Non-pigmented ciliary epithelial cell (primary cell): ENCODE measurements at places on chromosomes 11 and 22.
A peak's percentile ranks its signal among the peaks of the same experiment; 100 is the strongest.

DNA sequence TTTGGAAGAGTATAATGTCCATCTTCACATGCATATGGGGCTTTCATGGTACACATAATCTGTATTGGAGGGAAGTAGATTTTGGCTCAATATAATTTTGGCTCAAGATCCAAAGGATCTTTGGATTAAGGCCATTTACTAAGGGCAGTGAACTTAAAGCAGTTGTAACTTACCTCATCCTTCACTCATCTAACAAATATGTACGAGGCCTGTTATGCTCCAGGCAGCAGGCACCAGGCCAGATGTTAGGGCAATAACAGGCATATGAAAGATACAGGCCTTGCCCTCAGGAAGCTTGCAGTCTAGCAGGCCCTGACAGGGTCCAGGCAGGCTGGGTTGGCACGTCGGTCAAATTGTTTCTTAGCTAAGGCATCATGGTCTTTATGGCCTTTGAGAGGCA lies 44.6 kb downstream of the LIF start:
- DNase-seq: peak; percentile 67

DNA sequence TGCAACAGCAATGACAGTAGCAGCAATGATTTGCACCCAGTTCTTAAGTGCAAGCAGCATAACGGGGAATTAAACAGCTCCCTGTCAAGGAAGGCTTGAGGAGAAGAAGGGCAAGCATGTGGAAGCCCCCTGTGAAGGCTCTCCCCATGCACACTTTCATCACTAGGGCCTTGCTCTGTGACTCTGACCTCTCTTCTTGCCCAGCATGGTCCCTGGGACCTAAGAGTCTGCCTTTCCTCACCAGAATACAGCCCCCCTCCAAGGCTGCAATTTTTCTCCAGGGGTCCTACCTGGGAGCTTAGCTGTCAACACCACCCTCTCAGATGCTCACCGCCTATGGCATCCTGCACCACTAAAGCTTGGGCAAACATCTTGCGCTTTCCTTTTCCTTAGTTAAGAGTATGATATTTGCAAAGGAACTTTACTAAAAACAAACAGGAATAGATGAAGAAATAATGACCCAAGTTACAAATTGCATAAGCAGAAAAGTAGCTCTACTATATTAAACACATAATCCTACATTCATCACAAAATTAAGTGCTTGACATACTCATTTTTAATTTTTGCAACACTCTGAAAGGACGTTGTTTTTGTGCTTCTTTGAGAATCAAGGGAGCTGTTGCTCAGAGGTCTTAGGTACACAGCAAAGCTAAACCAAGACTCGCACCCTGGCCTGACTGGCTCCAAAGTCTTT lies 187.6 kb downstream of the ADAMTS15 start:
- no peak for DNase-seq

GRCh38 chr11:72216638-72217037 lies at the start of gene FOLR2:
Gene FOLR2 (plus strand): TSS chr11:72216794. CDS start chr11:72218585, 1,791 bp downstream.
- DNase-seq: no peak

DNA sequence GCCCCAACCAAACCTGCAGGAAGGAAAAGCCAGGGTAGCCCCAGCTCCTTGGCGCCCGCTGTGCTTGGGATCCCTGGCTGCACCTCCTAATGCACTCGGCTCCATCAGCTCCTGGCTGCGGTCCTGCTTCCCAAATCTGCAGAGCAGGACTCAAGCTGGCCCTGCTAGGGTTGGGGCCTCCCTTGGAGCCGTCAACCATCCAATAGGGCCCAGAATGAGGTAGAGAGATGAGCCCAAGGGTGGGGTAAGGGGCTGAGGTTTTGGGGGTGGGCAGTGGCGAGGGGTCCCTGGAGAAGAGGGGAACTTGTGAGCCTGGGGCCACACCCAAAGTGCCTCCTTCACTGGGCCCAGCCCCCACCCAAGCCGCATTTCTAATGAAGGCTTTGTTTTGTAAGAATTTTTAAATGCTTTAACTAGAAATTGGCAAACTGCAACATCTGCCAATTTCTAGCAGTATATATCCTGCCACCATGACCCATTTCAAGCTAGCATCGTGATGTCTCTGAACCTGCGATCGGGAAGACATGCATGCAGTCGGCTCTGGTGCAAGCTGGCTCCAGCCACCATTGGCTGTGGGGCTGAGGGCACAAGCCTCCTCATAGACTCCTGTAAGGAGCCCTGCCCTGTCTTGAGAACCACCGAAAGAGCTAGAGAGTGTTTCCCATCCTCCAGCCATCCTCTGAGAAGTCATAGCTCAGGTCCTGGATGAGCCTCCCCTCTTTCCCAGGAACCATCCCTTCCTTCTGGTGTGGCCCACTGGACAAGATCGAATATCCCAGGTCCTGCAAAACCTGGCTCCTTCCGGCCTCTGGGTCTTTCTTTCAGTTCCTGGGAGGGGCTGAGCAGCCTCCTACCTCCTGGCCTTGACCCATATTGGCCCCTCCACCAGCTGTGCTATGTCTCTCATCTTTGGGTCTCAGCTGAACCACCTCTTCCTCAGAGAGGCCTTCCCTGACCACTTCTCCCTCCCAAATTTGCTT lies 15.5 kb downstream of the C1QTNF6 start:
- DNase-seq: no peak

DNA sequence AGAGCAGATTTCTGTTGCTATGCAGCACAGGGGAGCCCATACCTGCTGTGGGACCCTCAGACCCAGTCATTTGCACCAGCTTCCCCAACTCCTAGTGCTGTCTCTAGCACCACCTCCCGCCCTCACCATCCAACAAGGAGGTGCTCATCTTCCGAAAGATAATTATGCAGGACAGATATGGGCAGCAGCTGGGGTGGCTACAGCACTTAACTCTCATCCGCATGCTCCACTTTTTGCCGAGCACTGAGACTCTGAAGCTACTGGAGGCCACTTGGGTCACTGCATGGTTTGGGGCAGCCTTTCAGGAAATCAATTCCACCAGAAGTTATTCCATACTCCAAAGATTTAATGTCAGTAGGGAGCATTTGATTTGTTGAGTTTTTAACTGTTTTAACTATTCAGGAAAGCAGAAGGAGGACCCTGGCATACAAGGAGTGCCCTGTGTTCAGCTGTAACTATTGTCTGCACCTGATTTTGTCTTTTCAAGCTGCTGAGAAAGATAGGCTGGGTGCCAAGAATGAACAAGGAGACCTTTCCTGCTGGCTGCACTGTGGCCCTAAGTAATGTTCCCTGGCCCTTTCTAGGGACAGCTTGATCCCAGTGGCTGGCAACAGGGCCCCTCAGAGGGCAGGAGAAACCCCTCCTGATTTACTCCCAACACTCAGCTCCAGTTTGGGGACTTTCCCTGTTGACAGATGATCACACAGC lies 67.3 kb upstream of the CSNK2A3 start:
- DNase-seq: no peak

- DNase-seq: no peak
These were observed 86.5 kb downstream of the ANO3 start for GRCh38 chr11:26418386-26418912.

GRCh38 chr11:70399681-70400112 lies 1.4 kb downstream of the CTTN start:
- peak; percentile 90 for DNase-seq

DNA sequence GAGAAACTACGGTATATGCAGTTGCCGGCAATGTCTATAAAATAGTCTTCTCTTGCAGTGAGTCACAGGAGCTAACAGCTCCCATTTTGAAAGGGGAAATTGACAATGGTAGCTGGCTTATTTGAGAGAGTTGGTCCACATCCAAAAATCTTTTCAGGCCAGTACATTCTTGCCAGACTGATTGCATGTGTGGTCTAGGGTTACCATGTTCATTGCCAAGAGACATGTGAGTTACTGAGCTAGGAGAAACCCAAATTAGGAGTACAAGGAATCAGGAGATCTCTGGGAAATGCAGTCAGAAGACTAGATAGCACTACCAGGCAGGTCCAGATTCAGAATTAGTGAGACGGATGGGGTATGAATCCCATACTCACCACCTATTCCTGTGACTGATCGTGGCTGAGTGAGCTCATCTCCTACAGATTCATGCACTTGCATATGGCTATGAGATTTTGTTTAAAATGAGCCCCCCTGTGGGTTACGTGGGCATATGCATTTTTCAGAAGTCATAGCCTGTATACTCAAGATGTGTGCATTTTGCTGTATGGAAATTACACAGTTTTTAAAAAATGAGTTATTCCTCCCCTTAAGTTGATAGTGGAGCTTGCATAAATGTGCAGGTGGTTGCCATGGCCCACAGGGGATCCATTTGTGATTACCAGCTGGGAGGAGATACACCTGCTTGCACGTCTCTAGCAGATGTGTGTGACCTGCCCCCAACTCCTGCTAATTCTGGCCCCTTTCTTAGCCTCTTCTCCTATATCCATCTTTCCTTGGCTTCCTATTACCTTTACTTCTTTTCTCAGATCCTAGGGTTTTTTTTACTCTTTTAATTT lies 102.7 kb downstream of the COMMD9 start:
- DNase-seq: no peak

GRCh38 chr11:132078264-132079076 lies 708.1 kb downstream of the NTM start:
- no peak for DNase-seq

DNA sequence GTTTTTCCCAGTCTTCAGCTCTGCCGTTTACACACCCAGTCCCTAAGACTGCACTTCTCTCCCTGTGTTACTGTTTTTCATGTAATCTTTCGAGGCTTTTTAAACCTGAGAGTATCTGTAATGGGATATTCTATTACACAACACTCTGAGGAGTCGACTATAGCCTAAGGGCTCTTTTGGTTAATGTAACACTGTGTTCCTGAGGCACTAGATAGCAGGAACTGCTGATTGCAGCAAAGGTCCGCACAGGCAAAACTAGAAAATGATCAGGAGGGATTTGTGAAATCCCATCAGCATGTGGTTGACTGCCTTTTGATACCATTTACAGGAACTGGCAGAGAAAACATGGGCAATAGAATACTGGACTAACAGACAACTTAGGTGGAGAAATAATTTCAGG lies 512.3 kb upstream of the RAG2 start:
- no peak for DNase-seq

GRCh38 chr11:102320679-102321078 lies 3.4 kb downstream of the BIRC3 start:
- no peak for DNase-seq

GRCh38 chr11:69599502-69599901 lies 41.5 kb upstream of the CCND1 start:
- DNase-seq: no peak

DNA sequence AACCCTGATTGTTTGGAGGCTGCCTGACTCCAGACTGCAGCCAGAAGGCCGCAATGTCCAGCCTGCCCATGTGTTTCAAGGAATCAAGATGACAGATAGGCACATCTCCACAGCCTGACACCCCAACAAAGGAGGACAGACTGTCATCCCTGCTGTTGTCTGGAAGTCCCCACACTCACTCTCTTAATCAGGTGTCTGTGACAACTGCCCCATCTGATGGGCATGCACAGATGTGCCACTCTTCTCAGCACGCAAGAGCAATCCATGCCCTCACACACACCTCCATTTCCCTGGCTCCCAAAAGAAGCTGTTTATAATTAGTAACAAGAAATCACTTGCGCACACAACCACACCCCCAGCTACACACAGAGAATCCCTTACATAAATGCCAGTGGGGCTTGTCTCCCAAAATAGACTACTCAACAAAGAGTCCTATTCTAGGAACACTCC lies 117.6 kb downstream of the C11orf58 start:
- no peak for DNase-seq

DNA sequence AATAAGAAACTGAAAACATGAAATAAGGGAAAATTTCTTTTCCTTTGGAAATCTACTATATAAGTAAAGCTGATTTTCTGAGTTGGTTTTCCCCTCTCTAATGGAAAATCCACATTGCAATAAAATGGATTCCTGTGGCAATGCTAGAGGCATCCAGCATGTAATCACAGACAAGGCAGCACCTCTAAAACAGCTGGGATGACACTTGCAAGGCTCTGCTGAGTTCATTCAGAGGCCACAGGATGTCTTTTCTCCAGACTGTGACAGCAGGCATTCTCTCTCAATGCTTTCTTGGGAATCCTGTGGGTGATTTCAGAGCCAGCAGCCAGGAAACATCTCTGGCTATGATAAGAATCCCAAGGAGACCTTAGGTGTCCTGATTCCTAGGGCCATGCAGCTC lies 201.3 kb upstream of the BLID start:
- DNase-seq: peak; percentile 74

- DNase-seq: no peak
These were observed 102.8 kb upstream of the HSD17B12 start for GRCh38 chr11:43577566-43578264.

GRCh38 chr11:130170345-130170744 lies 10.8 kb downstream of the ST14 start:
- DNase-seq: no peak

DNA sequence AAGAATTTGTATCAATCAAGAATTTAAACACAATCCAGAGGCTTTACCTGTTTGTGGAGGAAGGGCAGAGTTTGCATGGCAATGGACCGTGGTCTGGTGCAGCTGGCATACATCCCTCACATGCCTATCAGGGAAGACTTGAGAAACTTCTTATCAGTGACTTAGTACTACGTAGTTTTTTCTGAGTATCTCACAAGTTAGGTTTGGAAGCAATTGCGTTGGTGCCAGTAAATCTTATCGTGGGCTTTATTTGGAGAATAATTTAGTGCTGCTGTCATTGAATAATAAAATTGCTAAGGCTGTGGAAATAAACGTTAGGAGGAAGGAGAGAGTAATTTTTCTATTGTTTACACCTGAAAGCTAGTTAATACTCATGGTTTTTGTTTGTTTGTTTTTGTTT lies 72.3 kb downstream of the PRMT3 start:
- no peak for DNase-seq

DNA sequence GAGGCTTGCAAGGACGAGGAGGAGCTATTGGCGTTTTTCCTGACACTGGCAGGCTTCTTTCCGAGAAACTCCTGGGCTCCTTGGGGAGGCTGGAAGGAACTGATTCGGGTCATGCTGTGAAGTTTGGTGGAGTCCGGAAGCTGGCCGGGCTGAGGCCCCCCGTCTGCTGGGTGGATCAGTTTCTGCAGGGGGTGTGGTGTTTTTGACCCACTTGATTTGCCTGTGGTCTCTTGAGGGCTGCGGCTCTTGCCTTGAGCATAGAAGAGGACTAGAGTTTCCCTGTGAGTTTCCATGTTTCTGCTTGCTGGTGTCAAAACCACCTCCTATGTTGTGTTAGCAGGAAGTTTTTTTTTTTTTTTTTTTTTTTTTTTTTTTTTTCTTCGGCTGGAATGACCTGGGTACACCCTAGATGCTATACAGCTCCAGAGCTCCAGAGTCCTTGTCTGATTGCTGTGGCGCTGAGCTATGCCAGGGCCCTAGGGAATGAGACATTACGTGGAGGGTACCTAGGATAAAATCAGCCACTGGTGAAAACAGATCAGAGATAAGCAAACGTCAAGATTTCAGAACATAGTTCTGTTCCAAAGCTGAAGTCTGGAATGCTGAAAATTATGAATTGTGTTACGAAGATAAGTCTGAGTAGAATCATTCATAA lies 728 bp downstream of the TBC1D22A start:
- DNase-seq: no peak

- peak; percentile 62 for DNase-seq
These were observed 77.0 kb upstream of the DDI1 start for GRCh38 chr11:103959279-103959942.

DNA sequence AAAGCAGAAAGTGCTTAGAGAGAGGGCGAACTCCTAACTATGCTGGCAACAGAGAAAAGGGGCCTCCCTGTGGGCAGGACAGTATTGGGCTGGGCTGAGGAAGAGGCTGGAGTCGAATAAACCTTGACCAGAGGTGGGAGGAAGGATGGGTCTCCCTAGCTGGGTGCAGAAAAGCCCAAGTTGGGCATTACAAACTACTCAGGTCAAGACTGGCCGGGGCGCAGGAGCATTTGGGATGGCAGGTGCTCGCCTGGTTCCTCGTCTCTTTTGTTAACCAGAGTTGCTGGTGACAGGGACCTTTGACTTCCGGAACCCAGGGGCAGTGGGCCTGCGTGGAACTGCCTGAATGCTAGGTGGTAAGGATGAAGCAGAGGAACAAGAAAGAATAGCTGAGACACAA lies 80.3 kb upstream of the SHISAL1 start:
- DNase-seq: no peak
